ENCODE measurements at places on chromosomes 2 and 18.

GRCh38 chr2:192197357-192197756 is 2.6 kb upstream of the TMEFF2 start:
- DNase-seq = no peak

- DNase-seq = no peak
Observed at GRCh38 chr2:232942831-232943230, 70.2 kb downstream of the NGEF start.

- no peak for DNase-seq
Observed at GRCh38 chr18:13179566-13180113, 38.9 kb upstream of the LDLRAD4 start.

- no peak for DNase-seq
Observed at GRCh38 chr2:9405636-9406035, 17.7 kb downstream of the ITGB1BP1 start.

DNA sequence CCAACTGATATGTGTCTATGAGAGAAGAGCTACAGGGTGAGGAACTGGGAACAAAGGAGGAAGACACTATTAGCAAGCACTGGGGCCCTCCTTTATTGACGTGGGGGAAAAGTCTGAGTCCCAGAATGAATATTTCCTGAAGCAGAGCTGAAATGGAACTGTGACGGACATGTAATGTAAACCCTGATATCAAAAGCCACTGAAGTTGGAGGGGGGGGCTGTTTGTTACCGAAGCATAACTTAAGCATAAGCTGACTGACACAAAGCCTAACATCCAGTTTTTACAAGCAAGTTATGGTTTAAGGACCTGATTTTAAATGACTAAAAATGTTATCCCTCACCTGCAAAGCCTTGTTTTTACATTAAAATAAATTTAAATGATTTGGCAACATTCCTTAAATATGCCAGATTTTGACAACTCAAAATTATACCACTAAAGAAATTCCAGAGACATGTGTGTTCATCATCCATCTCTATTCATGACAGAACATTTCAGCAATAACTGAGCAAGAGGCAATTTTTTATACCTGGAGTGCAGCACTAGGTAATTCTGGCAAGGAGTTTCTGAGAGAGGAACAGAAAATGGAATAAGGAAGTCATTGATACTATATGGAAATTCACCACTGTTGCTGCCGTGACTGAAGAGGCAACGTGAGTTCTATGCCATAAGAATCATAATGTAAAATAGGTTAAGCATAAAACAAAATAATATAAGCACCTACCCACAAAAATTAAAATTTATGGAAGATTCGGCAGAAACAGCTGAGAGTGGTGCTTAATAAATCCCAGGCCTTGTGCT is 186.0 kb downstream of the AFF3 start:
- DNase-seq = no peak

DNA sequence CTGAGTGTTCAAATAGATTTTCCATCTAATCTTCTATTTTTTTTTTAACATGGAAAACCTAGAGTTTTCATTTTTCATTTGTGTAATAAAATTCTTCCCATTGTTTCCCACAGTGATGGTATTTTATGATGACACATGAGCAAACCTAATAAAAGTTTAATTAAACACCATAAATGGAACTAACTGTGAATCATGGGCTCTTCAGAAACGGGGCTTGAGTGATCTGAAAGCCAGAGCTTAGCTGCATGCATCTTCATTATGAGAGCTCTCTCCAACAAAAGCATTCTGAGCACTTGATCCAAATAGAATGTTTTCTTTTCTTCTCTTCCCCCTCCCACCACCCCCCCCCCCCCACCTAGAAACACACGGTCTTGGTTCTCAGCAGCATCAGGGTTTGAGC is 82.1 kb upstream of the REV1 start:
- no peak for DNase-seq

GRCh38 chr2:239695728-239696240 is 295.0 kb upstream of the HDAC4 start:
- DNase-seq = no peak

DNA sequence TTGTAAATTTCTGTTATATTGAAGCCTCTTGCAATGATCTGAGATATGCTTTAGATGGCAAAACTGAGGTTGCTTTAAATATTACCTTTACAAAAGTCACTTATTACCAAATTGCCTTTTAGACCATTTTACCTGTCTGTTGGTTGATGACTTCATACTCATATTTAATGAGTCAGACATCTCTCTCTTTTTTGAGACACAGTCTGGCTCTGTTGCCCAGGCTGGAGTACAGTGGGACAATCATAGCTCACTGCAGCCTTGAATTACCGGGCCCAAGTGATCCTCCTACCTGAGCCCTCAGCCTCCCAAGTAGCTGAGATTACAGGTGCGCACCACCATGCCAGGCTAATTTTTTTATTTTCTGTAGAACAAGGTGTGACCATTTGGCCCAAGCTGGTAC is 11.5 kb upstream of the PPP4R3B start:
- no peak for DNase-seq

- no peak for DNase-seq
Observed at GRCh38 chr18:74453016-74453566, 4.0 kb downstream of the DIPK1C start.

DNA sequence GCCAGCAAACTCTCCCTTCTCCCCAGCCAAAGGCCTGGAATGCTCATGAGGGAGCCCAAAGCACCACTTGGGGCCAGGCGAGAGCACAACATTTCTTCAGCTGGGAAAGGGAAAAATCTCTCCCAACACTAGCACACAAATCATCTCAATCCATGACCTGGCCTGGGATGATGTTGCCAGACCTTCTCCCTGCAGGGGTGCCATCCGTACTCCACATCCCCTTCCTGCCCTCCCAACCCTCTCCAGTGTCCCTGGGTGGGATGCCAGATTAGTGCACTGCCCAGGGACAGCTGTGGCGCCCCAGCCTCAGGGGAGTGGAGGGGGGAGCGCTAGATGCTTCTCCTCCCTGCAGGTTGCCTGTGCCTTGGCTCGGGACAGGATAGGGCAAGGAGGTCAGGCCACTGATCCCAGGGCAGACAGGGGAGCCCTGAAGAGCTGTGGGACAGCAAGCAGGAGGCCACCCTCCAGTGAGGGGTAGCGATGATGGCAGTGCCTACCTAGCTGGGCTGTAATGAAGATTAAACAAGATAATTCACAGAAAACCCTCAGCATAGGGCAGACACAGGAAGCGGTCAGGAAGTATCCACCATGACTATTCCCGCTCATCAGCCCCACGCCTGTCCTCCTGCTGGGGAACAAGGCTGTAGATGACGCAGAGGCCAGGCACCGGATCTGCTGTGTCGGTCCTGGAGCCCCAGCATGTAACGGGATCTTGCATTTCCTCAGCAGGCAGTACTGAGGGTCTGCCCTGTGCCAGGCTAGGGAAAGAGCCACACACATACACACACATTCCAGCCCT is 31.1 kb downstream of the SERTAD2 start:
- no peak for DNase-seq

- DNase-seq = no peak
Observed at GRCh38 chr2:108586631-108587030, 52.4 kb downstream of the LIMS1 start.

DNA sequence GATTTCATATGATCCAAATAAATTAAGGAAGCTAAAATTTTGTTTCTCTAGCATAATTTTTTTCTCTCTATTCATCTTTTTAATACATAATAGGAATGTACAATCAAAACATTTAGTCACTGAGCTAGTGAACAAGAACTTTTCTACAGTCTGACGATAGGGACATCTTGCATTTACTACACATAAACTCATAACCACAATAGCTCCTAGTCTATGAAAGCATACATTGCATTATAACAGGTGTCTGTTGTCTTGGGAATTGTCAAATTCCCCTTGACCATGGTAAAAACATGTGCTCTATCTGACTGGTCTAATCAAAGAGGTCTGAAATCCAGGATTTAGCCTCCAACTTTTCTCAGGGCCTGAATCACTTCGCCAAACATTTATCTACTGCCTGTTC is 144.8 kb downstream of the FAM124B start:
- DNase-seq = no peak

DNA sequence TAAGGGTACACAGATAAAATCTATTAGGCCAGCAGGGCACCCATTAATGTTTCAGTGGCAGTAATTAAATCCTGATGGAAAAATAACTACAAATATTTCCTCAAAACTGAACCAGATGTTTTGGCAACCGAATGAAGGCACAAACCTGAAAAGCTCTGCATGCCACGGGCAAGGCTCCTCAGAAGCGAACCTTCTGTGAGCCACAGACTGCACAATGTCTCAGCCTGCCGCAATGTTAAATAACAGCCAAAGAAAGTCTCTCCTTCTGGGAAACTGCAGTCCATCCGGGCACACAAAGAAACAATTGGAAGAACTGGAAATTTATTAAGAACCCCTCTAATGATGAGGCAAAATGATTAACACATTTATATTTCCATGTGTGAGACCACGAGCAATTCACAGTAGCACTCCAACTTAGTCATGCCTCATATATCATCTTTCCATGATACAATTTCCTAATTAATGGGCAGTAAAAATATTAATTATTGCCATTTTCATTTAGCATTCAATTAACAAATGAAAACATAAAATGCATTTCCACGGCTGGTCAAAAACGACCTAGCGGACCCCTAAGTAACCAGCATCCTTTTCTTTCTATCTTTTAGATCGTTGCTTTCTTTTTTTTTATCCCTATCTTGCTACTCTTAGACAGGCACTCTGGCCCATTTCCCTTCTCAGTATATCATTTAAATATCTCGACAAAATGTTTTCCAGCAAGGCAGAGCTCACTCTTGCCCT is 237.5 kb downstream of the EPHA4 start:
- no peak for DNase-seq

- DNase-seq = no peak
Observed at GRCh38 chr18:58997811-58998337, 133.2 kb downstream of the ZNF532 start.

- DNase-seq = no peak
Observed at GRCh38 chr2:233424154-233424951, 70.1 kb downstream of the DGKD start.

- DNase-seq = no peak
Observed at GRCh38 chr2:79996709-79997108, 307.8 kb downstream of the LRRTM1 start.

- no peak for DNase-seq
Observed at GRCh38 chr2:160255408-160255807, 55.3 kb upstream of the ITGB6 start.

- DNase-seq = no peak
Observed at GRCh38 chr2:104402825-104403224, 451.1 kb upstream of the POU3F3 start.

DNA sequence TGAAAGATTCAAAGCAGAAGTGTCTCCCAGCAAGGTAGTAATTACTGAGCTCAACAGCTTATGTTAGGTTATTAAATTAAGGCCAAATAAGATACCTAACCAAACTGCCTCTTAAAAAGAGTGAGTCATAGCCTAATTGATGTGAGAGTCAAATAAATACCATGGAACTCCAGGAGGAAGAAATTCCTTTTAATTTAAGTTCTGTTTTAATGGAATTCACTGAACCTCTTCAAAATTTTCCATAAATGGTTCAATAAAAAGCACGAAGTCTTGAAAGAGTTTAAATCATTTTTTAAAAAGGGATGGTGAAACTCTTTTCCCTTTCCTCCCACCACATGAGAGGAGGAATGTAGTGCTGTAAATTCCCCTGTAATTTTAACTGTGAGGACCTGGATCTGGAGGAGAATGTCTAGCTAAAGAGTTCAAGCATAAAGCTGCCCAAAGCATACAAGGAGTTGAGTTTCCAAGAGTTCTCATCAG is 180.8 kb upstream of the MMADHC start:
- no peak for DNase-seq

DNA sequence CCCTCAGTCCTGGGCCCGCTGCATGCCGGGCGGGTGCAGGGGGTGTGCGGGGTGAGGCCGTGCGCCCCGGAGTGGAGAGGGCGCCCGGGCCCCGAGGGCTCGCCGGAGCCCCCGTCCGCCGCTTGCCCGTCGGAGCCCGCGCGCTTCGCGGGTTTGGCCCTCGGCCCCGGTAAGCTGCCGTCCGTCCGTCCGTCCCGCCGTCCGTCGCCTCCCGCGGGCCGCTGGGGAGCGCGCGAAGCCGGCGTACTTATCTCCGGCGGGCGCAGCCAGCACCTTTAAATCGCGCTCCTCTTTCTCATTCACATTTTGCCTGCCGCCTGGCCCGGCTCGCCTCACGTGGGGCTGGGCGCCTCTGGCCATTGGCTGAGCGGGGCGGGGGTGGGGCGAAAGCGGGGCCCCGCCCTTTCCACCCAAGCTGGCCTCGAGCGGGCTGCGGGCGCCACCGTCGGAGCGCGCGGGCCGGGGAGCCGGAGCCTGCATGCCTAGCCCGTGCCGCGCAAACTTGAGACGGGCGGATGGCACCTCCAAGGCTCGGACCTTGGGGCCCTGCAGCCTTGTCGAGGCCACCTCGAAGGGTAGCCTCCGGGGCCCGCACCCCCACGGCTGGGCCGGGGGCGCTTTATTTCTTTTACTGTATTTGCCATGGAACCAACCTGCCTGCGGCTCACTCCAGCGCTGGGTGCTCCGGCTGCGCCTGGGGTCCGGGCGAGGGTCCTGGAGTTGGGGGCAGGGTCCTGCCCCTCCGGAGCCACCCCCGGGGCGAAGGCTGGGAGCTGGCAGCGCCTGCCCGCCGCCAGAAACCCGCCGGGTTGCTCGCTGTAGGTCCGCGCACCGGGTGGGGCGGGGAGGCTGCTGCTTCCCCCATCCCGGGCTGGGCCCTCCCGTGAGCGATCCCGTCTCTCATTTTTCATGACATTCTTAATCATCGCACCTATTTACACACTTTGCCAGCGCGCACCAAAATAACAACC is at the start of gene GBX2:
GBX2 (minus strand) TSS at position 277 of the 971 bp plus-strand sequence. CDS start 415 bp downstream, outside the sequence.
- no peak for DNase-seq

GRCh38 chr2:181483876-181484275 is 26.7 kb downstream of the ITGA4 start:
- DNase-seq = no peak

DNA sequence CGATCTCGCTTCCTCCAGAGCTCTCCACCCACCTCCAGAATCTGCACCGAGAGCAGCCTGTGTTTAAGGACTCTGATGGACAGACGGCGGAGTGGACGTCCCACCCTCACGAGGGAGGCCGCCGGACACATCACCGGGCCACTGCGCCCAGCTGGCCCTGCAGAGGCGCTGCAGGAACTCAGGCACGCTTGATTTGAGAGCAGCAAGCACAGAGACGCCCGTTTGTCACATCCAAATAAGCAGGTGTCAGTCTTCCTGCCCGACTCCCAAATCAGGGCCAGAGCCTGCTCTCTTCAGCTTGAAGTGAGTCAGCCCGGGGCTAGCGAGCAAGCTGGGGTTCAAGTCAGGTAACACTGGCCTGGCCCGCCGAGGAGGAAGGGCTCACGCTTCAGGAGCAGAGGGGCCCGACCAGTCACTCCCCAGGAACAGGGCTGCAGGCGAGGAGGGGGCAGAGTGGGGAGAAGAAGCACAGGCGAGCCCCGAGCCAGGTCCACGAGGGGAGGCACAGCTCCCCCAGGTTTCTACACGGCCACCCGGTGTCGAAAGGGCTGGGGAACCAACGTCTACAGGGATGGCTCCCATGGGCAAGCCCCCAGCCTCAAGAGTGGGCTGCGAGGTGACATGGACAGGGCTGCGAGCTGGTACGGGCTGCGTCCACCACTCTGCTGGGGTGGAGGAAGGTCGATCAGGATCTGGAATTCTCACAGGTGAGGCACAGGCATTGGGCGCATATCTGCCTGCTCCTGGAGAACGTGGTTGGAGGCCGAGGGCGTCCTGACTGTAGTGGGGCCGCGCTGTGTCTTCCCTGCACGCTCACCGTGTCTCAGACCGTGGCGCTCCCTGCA is 52.5 kb upstream of the CTDP1 start:
- DNase-seq = no peak

- no peak for DNase-seq
Observed at GRCh38 chr2:16686641-16687040, 21.0 kb upstream of the CYRIA start.

Data from iPS DF 19.7 (cell line).